ENCODE measurements at places on chromosomes 4 and X.

DNA sequence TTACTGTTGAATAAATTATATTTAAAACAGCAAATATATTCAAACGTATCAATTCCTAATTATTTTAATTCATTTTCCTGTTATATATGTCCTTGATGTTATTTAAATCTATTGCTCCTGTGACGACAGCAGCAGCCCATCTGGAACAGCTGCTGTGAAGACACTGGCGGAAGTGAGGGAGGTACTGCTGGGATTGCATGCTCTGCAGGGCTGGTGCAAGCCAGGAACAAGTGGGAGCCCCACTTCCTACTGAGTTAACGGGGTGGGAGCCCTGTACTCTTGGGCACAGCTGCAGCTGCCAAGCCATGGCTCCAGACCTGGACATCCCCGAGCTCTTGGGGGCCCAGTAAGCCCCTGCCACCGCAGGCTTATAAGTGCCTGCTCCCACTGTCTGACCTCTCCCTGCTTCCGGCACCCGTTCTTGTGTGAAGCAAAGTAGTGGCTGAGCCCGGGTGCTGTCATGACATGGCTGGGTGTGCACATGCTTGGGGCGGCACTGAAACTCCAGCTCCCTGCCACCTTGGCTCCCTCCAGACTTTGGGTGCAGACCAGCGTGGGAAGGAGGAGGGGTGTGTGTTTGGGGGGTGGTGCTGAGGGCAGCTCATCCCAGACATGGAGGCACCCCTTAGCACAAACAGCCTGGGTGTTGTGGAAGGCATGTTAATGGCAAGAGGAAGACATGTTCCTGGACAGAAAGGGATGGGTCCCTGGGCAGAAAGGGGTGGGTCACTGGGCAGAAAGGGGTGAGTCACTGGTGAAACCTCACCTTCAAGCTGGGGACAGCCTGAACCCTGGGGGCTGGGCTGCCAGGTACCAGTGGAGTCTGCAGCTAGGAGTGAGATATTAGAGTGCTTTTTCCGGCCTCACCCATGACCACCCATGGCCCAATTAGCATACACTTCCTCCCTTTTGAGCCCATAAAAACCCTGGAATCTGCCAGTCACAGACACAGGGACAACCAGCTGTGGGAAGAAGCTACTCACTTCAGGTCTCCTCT lies 1981.3 kb upstream of the IGFBP7 start:
- no peak overlapping the region for H3K27ac ChIP-seq
- H3K27me3 ChIP-seq: peaks cover 4% of the 10 kb centered on the region
- H3K4me1 ChIP-seq: no peaks in the 10 kb centered on the region
- H3K4me3 ChIP-seq: no peak overlapping the region

DNA sequence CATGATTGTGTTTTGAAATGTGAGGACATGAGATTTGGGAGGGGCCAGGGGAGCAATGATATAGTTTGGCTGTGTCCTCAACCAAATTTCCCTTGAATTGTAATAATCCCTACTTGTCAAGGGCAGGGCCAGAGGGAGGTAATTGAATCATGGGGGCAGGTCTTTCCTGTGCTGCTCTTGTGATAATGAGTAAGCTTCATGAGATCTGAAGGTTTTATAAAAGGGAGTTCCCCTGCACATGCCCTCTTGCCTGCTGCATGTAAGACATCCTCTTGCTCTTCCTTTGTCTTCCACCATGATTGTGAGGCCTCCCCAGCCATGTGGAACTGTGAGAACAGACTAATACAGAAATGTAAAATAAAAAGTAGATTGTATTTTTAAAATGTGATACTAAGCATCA lies 1294.9 kb downstream of the ADGRL3 start:
- no peak overlapping the region for H3K27ac ChIP-seq
- no peaks in the 10 kb centered on the region for H3K4me1 ChIP-seq
- no peak overlapping the region for H3K4me3 ChIP-seq
- H3K36me3 ChIP-seq: no peaks in the 10 kb centered on the region

- no peak overlapping the region for H3K4me3 ChIP-seq
- no peak overlapping the region for H3K27ac ChIP-seq
- no peak for DNase-seq
Observed at GRCh38 chr4:121198251-121198650, 34.1 kb upstream of the TNIP3 start.

GRCh38 chrX:14015294-14015693 lies 14.4 kb downstream of the GEMIN8 start:
- H3K27me3 ChIP-seq: no peaks in the 10 kb centered on the region
- no peak overlapping the region for H3K27ac ChIP-seq
- peaks cover 2% of the 10 kb centered on the region for H3K4me1 ChIP-seq
- no peak overlapping the region for H3K4me3 ChIP-seq
- DNase-seq: no peak

DNA sequence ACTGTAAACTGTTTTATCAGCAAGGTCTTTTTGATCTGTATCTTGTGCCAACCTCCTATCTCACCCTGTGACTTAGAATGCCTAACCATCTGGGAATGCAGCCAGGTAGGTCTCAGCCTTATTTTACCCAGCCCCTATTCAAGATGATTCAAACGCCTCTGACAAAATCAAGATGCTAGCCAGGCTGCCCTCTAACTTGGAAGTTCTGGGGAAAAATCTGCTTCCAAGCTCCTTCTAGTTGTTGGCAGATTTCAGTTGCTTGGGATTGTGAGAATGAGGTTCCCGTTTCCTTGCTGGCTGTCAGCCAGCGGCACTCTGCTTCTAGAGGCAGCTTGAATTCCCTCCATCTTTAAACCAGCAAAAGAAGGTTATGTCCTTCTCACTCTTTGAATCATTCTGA lies 34.7 kb downstream of the LUZP4 start:
- DNase-seq: no peak
- H3K27me3 ChIP-seq: no peaks in the 10 kb centered on the region
- no peak overlapping the region for H3K27ac ChIP-seq
- no peaks in the 10 kb centered on the region for H3K4me1 ChIP-seq
- H3K4me3 ChIP-seq: no peak overlapping the region

GRCh38 chrX:120755066-120755846 lies 120.4 kb downstream of the CT47B1 start:
- no peaks in the 10 kb centered on the region for H3K36me3 ChIP-seq
- H3K4me1 ChIP-seq: no peaks in the 10 kb centered on the region
- H3K4me3 ChIP-seq: no peak overlapping the region
- no peak for DNase-seq
- no peaks in the 10 kb centered on the region for H3K27me3 ChIP-seq

DNA sequence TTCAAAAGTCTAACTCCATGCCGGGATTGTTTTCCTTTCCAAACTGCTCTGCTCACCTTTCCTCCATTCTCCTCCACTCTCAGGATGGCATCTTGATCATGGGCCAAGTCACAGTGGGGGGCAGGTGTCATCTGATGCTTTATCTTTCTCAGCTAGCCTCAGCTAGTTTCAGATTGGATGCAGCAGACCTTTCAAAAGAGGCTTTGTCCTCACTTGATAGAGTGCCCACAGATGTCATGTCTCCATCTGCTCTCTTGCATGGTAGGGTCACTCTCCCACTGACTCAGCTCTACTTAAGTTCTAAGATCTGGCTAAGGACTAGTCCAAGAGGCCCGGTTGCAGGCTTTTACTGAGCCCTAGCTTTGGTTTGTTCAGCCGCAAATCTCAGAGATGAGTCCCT lies 341.8 kb upstream of the GALNT7 start:
- H3K27ac ChIP-seq: no peak overlapping the region
- DNase-seq: no peak
- H3K4me1 ChIP-seq: peaks cover 8% of the 10 kb centered on the region
- no peaks in the 10 kb centered on the region for H3K27me3 ChIP-seq

GRCh38 chrX:23855569-23855968 lies 52.2 kb downstream of the APOO start:
- no peak for DNase-seq
- no peaks in the 10 kb centered on the region for H3K4me1 ChIP-seq
- no peak overlapping the region for H3K4me3 ChIP-seq
- no peak overlapping the region for H3K27ac ChIP-seq
- no peaks in the 10 kb centered on the region for H3K27me3 ChIP-seq

DNA sequence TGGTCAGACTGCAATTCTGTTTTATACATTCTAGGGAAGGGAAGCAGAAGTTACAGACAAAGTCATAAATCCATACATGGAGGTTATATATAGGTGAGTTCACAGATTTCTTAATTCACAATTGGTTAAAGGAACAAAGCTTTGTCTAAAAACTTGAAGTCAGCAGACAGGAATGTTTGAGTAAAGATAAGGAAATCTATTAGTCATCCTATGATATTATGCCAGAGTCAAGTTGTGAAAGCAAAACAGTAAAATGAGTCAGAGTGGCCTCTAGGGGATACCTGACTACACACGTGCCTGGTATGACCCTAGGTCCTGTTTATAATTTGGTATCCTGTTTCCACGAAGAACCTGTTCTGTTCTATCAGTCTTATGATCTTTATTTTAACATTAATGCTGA lies 31.5 kb downstream of the ACTRT1 start:
- H3K27ac ChIP-seq: no peak overlapping the region

DNA sequence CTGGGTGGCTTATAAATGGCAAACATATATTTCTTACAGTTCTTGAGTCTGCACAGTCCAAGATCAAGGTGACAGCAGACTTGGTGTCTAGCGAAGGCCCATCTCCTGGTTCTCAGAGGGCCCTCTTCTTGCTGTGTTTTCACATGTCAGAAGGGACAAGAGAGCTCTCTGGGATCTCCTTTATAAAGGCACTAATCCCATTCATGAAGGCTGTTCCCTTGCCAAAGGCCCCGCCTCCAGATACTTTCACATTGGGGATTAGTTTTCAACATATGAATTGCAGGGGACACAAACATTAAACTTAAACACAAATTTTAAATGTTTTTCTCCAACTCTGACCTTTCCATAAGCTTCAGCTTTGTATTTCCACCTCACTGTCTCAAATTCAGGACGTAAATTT lies 1135.0 kb upstream of the TENM3 start:
- no peaks in the 10 kb centered on the region for H3K4me1 ChIP-seq
- no peak overlapping the region for H3K27ac ChIP-seq

GRCh38 chrX:107355533-107355932 lies 93.9 kb upstream of the FRMPD3 start:
- no peak overlapping the region for H3K4me3 ChIP-seq
- H3K36me3 ChIP-seq: no peaks in the 10 kb centered on the region
- DNase-seq: no peak
- H3K4me1 ChIP-seq: no peaks in the 10 kb centered on the region

DNA sequence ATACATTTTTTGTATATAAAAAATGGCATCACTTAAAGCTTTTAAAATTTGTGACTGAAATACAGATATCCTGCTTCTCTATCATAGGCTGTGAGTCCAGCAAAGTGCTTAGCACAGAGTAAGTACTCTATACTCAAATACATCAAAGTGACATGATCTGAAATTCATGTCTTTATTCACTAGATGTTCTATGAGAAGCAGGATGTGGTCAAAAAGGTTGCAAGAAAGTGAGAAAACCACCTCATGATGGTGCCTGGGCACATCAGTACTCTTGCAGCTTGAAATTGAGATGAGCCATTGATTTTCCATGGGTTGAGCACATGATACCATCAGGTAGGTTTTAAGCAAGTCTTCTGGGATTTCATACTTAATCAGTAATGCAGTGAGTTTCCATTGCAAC lies 20.4 kb upstream of the SFRP2 start:
- no peak for DNase-seq
- no peaks in the 10 kb centered on the region for H3K27me3 ChIP-seq
- no peak overlapping the region for H3K27ac ChIP-seq
- no peaks in the 10 kb centered on the region for H3K4me1 ChIP-seq

DNA sequence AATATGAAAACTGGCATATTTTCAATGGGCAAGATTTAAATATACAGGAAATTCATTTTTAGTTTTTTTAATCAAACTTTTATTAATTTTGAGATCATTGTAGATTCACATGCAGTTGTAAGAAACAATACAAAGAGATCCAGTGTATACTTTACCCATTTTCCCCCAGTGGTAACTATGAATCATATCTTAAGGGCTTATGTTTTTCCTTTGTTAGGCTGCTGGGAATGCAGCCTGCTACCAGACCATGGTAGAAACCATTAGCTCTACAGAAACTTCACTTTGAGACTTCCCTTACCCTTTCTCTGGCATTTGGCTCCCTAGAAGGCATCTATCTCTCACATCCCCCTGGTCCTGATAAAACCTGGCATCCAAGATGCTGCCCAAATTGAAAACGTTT lies 147.6 kb upstream of the EOLA2 start:
- H3K36me3 ChIP-seq: no peaks in the 10 kb centered on the region
- no peaks in the 10 kb centered on the region for H3K27me3 ChIP-seq
- H3K27ac ChIP-seq: peak overlapping the region; percentile 76
- no peak overlapping the region for H3K4me3 ChIP-seq
- DNase-seq: no peak

DNA sequence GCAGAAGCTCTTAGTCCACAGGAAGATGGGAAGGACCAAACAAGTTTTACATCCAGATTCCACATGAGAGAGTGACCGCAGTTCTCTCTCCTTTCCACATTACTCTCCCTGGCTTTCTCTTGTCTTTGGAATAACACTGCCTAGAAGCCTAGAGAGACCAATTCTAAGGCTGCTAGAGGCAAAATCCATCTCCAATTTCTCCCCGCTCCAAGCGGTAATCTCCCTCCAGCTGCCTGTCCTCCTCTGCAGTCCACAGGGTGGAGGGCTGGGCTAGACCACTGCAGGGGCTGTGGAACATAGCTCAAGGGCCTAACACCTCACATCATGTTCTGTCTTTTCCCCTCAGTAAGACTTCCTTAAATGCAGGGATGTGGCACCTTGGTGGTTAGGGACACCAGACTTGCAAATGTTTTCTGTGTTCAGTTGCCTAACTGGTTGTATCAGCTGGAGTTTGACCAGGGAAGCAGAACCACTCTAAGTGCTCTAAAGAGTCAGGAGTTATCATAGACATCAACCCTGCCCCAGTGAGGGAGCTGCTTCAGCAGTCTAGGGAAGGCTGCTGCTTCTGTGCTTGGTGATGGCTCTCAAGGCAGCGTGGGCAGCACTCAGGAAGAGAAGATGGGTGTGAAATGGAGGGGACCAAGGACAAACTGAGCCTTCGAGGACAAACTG lies 423.1 kb downstream of the BCOR start:
- H3K36me3 ChIP-seq: no peaks in the 10 kb centered on the region
- no peak for DNase-seq
- no peak overlapping the region for H3K27ac ChIP-seq
- H3K27me3 ChIP-seq: no peaks in the 10 kb centered on the region

All from RWPE2 (cell line).